ENCODE measurements at places on chromosomes 5 and 9. TPM values are rescaled to one million over a fixed set of nuclear protein-coding genes. Genes with fewer than 3 reads are reported as not detected.

DNA sequence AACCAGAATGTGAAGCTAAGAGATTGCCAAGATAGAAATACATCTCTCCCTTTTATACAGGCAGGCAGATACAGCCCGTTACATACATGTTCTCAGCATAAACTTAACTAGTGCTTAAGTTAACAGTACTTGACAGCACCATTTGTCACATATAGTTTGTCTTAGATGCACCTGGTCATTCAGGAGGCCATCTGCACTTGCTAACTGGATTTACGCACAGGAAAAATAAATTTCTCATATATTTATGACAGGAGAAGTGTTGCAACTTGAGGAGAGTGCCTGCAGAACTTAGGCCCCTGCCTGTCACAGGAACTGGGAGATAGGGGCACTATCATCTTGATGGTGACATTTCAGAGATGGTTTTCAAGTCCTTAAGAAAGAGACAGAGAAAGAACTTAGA lies 1462.1 kb upstream of the CDH9 start:
- no peak overlapping the region for H3K4me3 ChIP-seq
- H3K27me3 ChIP-seq: no peaks in the 10 kb centered on the region
- no peaks in the 10 kb centered on the region for H3K4me1 ChIP-seq
- no peak for DNase-seq
- H3K27ac ChIP-seq: no peak overlapping the region
- H3K36me3 ChIP-seq: no peaks in the 10 kb centered on the region

GRCh38 chr5:135989686-135990085 lies 34.9 kb upstream of the LECT2 start:
- H3K4me1 ChIP-seq: no peaks in the 10 kb centered on the region
- H3K27ac ChIP-seq: no peak overlapping the region
- H3K36me3 ChIP-seq: no peaks in the 10 kb centered on the region
- no peak for DNase-seq
- H3K4me3 ChIP-seq: no peak overlapping the region

DNA sequence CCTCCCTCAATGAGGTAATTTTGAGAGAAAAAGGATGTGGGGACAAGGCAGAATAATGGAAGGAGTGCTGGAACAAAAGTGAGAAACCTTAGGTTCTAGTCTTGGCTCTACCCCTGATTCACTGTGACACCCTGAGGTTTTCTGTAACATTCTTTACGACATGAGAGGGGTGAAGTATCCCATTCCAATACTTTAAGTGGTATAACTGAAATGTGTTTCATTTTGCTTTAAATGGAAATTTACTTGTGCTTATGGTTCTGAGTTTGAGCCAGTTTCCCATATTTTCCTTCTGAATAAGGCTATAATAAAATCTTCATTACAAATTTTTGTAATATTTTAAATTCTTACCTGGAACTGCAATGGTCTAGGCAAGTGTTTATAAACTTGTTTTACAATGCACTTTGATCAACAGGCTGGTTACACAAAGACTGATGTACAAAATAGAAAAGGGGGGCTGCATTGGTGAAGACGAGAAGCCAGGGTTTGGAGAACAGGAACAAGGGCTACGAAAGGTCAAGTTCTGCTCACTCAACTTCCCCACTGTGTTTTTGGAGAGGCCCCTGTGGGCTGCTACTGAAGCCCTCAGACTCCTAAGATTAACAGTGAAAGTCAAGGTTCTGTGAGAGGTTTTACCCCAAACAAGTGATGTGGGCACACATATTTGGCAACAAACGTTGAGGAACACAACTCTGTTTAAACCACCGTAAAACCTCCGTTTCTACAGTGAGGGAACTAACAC lies 171.9 kb upstream of the ELL2 start:
- no peak overlapping the region for H3K27ac ChIP-seq
- DNase-seq: no peak
- no peaks in the 10 kb centered on the region for H3K36me3 ChIP-seq
- H3K4me3 ChIP-seq: no peak overlapping the region
- no peaks in the 10 kb centered on the region for H3K4me1 ChIP-seq
- no peaks in the 10 kb centered on the region for H3K27me3 ChIP-seq

DNA sequence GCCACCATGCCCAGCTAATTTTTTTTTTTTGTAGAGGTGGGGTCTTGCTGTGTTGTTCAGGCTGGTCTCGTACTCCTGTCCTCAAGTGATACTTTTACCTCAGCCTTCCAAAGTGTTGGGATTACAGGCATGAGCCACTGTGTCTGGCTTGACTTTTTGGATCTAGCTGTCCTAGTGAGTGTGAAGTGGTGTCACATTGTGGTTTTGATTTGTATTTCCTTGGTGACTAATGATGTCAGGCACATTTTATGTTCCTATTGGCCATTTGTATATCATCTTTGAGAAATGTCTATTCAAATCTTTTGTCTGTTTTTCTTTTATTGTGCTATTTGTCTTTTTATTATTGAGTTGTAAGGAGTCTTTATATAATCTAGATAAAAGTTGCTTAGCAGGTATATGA lies 53.5 kb upstream of the MCCC2 start:
- peaks cover 4% of the 10 kb centered on the region for H3K36me3 ChIP-seq
- H3K4me1 ChIP-seq: no peaks in the 10 kb centered on the region
- peak; percentile 30 for DNase-seq
- H3K27me3 ChIP-seq: no peaks in the 10 kb centered on the region
- H3K4me3 ChIP-seq: no peak overlapping the region

- no peaks in the 10 kb centered on the region for H3K27me3 ChIP-seq
- peaks cover 23% of the 10 kb centered on the region for H3K4me1 ChIP-seq
- no peaks in the 10 kb centered on the region for H3K36me3 ChIP-seq
- peak overlapping the region; percentile 35 for H3K4me3 ChIP-seq
- DNase-seq: peak; percentile 76
Observed at GRCh38 chr5:172837640-172838039, 3.6 kb downstream of the ERGIC1 start.

- no peaks in the 10 kb centered on the region for H3K4me1 ChIP-seq
- peaks cover 31% of the 10 kb centered on the region for H3K36me3 ChIP-seq
- H3K27ac ChIP-seq: no peak overlapping the region
Observed at GRCh38 chr5:151031554-151031953, 11.2 kb downstream of the GPX3 start.

DNA sequence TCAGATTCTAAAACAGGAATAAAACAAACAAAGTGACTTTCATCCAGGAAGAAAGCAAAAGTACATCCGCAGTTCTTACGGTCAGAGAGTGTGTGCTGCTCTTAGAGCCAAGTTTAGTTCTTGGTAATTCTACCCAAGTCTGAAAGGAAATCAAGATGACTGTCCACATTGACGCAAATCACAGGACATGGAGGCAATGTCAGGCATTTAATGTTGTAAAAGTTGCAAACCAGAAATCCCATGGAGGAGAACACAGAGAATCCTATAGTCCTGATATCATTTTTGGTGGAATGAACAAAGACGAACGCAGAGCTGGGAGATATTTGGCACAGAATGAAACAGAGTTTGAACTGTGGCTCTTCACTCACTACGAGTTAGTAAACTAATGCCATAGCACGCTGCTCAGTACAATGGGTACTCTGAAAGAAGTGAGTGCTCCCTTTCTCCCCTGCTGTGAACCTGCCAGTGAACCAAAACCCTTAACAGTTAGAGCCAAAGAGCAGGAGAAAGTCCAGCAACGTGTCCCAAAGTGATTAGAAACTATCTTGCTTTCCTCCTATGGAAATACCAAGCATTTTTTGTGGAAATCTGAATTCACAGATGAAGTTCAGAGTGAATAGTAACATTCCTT lies 74.3 kb downstream of the MUSK start:
- no peaks in the 10 kb centered on the region for H3K36me3 ChIP-seq
- no peak overlapping the region for H3K4me3 ChIP-seq
- H3K4me1 ChIP-seq: no peaks in the 10 kb centered on the region
- H3K27ac ChIP-seq: no peak overlapping the region

DNA sequence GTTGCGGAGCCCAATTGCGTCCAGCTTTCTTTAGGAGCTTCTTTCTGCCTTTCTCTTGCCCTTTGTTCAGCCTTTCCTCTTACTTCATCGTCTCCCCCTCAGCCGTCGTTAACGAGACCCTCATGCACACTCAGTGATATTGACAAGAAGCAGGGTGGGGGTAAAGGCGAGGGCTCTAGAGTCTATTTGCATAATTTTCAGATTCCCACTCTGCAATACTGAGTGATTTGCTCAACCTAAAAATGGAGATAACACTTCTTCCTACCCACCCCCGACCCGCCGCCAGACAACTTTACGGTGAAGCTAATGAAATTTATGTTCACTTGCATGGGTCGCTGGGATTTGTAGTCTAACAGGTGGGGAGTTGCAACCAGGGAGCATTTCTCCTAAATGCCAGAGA lies 1.3 kb upstream of the TBC1D2 start:
- H3K27me3 ChIP-seq: no peaks in the 10 kb centered on the region
- peak overlapping the region; percentile 78 for H3K27ac ChIP-seq
- H3K4me1 ChIP-seq: peaks cover 11% of the 10 kb centered on the region
- peaks cover 8% of the 10 kb centered on the region for H3K36me3 ChIP-seq

DNA sequence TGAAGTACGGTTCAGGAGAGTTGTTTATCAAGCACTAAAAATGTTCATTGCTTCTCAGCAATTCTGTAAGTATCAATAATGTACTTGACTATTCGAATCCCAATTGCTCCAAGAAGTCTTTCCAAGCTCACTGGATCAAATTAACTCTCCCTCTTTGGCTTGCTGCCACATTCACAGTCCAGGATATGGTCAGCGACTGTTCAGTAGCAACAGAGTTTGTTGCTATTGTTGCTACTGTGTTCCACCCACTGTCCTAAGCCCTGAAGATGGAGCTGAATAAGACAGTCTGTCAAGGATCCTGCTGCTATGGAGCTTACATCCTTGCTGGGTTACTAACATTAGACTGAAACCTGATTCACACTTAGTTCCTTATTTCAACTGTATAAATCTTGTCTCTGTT lies 110.8 kb downstream of the FGF10 start:
- DNase-seq: no peak
- no peak overlapping the region for H3K4me3 ChIP-seq
- H3K4me1 ChIP-seq: no peaks in the 10 kb centered on the region
- H3K27me3 ChIP-seq: no peaks in the 10 kb centered on the region
- H3K36me3 ChIP-seq: no peaks in the 10 kb centered on the region

DNA sequence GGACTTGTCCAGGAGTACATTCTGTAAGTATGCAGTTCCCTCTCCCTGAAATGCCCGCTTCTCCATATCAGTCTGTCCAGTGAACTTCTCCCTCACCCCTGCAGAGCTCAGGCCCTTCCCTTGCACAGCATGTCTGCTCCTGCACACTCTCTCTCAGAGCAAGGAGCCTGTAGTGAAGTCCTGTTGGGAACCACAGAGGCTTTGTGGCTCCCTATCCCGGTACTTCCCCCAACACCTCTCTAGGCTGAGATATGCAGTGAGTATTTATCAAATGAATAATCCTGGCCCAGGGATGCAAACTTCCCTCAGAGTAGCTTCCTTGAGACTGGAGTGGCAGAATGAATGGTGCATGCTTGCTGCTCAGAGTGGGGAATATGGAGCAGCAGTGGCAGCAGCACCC lies 48.8 kb downstream of the POC5 start:
- H3K27me3 ChIP-seq: no peaks in the 10 kb centered on the region
- H3K36me3 ChIP-seq: no peaks in the 10 kb centered on the region
- H3K4me1 ChIP-seq: peaks cover 11% of the 10 kb centered on the region

DNA sequence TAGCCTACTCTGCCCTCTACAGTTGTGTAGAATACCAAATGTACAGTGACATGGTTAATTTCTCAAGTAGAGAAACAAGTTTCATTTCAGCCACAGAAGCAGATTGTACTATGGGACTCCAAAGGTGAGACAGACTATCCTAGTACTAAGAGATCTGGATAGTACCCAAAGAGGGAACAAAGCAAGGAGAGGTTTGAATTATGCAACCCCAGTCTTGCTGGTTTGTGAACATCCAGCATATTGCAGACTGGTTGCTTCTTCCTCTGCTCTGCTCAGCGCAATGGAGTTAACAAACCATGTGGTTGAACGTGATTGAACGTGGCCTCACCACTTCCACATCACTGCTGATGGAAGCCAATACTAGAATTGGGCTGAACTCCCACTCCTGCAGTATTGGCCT lies 43.3 kb upstream of the ALDOB start:
- peaks cover 5% of the 10 kb centered on the region for H3K27me3 ChIP-seq
- no peaks in the 10 kb centered on the region for H3K36me3 ChIP-seq
- no peaks in the 10 kb centered on the region for H3K4me1 ChIP-seq
- no peak overlapping the region for H3K4me3 ChIP-seq

GRCh38 chr9:7289773-7290172 lies 509.8 kb downstream of the DMAC1 start:
- H3K4me3 ChIP-seq: no peak overlapping the region
- DNase-seq: no peak
- H3K27me3 ChIP-seq: no peaks in the 10 kb centered on the region
- H3K36me3 ChIP-seq: no peaks in the 10 kb centered on the region
- H3K27ac ChIP-seq: no peak overlapping the region
- no peaks in the 10 kb centered on the region for H3K4me1 ChIP-seq

DNA sequence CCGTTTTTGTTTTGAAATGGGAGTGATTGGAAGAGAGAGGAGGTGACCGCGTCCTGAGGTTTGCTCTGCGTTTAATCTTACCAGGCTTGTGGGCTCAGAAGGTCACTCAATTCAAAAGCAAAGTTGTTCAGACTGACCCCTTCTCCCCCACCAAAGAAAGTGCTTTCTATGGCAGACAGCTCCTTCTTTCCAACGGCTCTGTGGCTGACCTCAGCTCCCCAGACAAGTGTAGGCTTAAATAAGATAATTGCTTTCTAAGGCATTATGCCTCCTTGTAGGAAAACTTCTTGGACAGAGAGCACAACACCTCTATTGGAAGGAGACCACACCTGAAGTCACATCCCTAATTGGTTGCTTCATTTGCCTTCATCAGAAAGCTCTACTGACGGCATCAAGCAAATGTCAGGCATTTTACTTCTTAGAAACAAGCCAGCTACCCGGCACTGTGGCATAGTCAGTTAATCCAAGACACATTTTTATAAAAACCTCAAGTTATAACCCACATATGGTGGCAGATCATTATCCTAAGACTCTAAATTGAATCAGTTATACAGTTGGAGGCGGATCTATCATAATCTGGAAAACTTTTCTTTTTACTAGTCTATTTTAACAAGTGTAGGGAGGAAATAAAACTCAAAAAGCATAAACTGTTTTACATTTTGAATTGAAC lies 94.9 kb downstream of the TMEM174 start:
- no peaks in the 10 kb centered on the region for H3K36me3 ChIP-seq
- H3K4me1 ChIP-seq: no peaks in the 10 kb centered on the region
- DNase-seq: no peak
- H3K4me3 ChIP-seq: no peak overlapping the region

GRCh38 chr9:30075451-30076199 lies 2308.8 kb upstream of the ACO1 start:
- no peak overlapping the region for H3K4me3 ChIP-seq
- DNase-seq: no peak
- no peaks in the 10 kb centered on the region for H3K27me3 ChIP-seq
- no peak overlapping the region for H3K27ac ChIP-seq

GRCh38 chr5:24649531-24649930 lies 4.8 kb upstream of the CDH10 start:
- no peak overlapping the region for H3K4me3 ChIP-seq
- H3K36me3 ChIP-seq: no peaks in the 10 kb centered on the region
- H3K27ac ChIP-seq: no peak overlapping the region
- no peaks in the 10 kb centered on the region for H3K27me3 ChIP-seq

The ANXA1 gene
- total RNA-seq: 231 TPM

The NAIP gene
- 69.9 TPM for total RNA-seq

The GABRA1 gene
- not detected for total RNA-seq

The MYORG gene
- 0.60 TPM for total RNA-seq

The IFNA2 gene
- total RNA-seq: not detected

The ZNF782 gene
- 8.2 TPM for total RNA-seq

The SLC6A19 gene
- total RNA-seq: not detected

The NMUR2 gene
- not detected for total RNA-seq
